ENCODE measurements at places on chromosomes 12 and 14.

GRCh38 chr12:32894566-32894965, 2.0 kb downstream of the PKP2 start:
- DNase-seq: peak; percentile 7

DNA sequence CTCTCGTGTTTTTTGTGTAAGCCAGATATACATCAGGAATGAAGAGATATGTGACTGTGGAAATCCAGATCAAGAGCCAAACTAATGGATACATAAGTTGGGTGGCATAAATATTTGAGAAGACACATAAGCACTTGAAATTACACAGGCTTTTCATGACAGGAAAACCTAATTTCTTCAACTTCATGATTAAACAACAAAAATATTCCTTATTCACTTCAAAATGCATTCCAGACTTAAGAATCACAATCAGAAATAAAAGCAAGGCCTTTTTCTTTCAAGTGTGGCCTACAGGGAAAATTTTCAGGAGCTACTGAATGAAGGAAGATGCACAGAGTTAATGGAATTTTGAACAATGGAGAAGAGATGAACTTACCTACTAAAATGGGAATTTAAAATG, 515.6 kb downstream of the FOXG1 start:
- no peak for DNase-seq

DNA sequence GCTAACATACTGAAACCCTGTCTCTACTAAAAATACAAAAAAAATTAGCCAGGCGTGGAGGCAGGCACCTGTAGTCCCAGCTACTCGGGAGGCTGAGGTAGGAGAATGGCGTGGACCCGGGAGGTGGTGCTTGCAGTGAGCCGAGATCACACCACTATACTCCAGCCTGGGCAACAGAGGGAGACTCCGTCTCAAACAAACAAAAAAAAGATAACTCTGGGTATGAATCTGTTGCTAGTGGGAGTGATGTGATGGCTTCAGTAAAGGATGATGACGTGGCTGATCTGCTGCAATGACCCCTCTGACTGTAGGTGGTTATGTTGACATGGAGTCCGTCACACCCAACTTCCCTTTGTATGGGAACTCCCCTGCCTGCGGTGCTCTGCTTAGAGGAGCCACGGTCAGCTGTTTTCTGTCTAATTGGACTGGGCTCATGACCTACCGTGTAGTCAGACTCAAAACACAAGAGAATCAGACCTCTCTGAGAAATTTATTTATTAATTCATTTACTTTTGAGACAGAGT, 59.1 kb upstream of the MED13L start:
- DNase-seq: peak; percentile 48

DNA sequence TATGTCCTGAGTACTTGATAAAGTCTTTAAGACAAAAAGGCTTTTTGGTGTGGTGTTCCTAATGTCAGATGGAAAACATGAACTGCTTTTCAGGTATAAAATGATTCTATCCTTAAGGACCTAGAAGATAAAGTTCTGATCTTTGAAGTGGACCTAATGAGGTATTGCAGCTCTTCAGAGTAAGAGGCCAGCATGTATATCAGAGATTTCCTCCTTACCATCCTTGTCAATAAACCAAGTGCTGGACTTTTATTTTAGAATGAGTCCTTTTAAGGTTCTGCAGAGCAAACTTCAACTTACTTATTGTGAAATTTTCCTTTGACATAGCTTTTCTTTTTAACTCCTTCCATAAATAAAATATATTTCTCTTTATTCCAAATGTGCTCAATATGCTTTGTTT, 50.1 kb downstream of the UNC79 start:
- DNase-seq: no peak

GRCh38 chr14:94631536-94632304, 19.5 kb downstream of the SERPINA3 start:
- DNase-seq: no peak

DNA sequence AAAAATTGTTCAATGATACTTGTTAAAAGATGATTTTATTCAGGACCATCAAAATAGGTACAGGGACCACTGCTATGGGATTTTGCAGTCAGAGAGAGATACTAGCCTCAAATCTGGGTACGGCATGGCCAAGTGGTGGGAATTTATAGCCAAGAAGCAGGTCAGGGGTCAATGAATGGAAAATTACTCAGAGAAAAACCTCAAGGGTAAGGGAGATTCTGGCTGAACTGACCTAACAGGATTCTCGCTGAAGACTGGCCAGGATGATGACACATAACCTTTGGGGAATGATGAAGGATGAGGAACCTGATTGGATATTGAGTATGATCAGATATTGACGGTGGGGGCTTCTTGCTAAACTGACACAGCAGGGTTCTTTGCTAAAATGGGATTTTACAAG, 32.7 kb downstream of the DEPDC4 start:
- DNase-seq: no peak

GRCh38 chr14:49451938-49452337, 134.2 kb downstream of the RPS29 start:
- DNase-seq: no peak

Data from hematopoietic multipotent progenitor cell treated with erythropoietin and hydrocortisone succinate and interleukin-3 and kit ligand, for 4 days (in vitro differentiated cells).